ENCODE measurements at places on chromosomes 4 and X. TPM values are rescaled to one million over a fixed set of nuclear protein-coding genes. Genes with fewer than 3 reads are reported as not detected.
A peak's percentile ranks its signal among the peaks of the same experiment; 100 is the strongest.

DNA sequence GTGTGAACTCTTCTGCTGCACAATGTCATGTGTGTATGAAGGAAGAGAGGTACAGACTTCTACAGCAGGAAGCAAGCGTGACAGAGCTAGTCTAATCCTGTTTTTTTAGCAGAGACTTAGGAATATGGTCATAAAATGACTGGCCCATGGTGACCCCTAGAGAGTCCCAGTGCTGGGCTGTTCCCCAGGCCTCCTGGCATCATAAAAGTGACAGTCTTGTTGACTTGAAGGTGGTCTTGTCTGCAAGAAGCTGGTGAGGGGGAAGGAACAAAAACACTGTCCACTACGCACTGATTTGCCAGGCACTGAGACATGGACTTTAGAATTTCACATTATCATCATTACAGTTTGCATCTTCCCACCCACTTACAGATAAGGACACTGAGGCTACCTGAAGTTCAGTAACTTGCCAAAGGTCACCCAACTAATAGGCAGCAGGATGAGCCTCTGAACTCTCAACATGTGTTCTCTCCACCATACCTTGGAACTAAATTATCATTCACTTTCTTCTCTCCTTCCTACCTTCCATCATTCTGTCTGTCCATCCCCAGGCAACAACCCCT lies 63.0 kb downstream of the HADH start:
- DNase-seq, result no peak

DNA sequence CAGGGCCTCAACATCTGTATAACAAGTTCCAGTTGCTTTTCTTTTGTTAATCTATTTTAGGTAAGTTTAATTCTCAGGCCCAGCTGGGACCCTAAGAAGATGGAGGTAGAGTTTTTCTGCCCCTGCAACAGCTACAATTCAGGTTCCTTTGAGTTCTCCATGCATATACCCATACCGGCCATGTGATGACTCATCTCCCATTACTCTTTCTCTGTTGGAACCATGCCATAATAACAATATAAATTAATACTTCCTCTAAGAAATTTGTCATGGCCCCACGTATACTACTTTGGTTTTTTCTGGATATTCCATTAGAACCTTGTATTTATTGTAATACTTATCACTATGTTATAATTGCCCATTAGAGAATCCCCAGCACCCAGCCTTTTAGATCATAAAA lies 1.3 kb upstream of the INTU start:
- no peak for DNase-seq

DNA sequence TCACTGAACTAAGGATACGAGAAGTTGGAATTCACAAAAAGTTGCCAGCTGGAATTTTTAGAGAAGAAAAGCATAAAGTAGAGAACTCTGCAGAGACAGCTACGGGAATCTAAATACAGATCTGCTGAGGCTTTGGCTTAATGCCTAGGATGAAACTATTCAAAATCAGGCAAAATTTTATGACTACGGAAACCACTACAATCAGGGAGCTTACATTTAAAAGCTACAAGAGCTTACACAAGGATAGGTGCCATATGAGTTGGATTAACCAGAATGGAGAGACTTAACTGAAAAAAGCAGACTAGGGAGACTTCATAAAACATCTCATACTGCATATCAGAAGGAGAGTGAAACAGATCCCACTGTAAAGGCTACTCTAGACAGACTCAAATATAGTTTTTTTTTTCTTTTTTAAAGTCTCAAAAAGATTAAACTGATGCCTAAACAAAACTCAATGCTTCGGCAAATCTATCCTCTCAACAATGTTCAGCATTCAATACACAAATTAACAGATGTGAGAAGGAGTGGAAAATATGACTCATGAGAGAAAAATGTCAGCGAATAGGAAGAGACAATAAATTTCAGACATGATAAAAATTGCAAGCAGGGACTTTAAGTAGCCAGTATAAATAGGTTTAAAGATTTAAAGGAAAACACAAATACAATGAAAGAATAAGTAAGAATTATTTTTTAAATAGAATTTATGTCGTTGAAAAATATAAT lies 586.1 kb downstream of the FSTL5 start:
- DNase-seq, result no peak

DNA sequence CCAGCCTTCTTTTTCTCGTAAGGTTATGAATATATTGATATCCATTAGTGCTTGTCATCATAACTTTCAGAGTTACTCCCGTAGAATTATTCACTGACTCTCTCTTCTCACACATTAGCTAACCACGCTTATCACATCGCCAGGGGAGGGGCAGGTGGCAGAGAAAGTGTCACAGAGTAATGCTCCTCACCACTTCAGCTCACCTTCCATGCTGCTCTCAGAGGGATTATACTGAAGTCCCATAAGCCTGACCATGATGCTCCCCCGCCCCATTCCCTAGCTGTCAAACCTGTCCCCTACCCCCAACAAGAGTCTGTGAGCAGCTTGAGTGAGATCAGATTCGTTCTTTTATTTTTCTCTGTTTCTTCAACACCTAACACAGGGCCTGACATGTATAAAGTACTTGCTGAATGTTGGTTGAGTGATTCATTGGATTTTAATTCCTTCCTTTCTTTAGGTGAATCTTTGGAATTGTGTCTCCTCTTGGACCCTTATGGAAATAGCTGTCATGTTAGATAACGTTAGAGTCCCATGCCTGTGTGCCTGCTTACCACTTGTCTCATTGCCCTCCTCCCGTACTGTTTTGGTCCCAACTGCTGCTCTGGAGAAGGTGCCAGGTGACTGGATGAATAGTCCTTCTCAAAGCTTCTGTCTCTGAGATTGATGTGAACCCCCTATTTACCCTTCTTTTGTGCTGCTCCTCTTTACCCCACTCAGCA lies 55.1 kb downstream of the RS1 start:
- no peak for DNase-seq

The CCKAR gene
- not detected for total RNA-seq

GRCh38 chr4:122584519-122584918 lies 36.3 kb downstream of the IL21 start:
- no peak for DNase-seq

GRCh38 chr4:2352171-2352570 lies 66.3 kb downstream of the ZFYVE28 start:
- peak; percentile 71 for DNase-seq

DNA sequence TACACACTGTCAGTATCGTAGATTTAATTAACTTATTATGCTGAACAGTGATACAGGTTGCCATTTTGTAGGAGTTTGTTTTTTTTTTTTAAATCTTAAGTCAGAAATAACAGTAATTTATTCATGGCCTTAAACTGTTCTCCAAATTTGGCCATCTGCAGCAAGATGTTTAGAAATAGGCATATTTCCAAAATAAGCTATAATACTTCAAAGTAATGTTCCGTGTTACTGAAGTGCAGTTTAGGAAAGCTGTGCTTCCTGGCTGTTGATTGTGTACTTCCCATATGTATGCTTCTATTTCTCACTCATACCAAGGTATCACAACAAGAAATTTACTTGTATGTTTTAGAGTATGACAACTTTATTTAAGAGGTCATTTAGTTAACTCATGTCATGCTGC lies 28.9 kb downstream of the CPEB2 start:
- DNase-seq, result no peak

The MAOB gene
- 3.2 TPM for total RNA-seq

- DNase-seq, result no peak
Observed at GRCh38 chr4:11720292-11720691, 291.6 kb upstream of the HS3ST1 start.

The MAGEA12 gene
- not detected for total RNA-seq
